Heart right ventricle (tissue), 16 donors: ENCODE measurements at places on chromosomes 6 and 20. TPM values are rescaled to one million over a fixed set of nuclear protein-coding genes. Genes with fewer than 3 reads are reported as not detected.

- DNase-seq: no peak
These were observed 63.8 kb upstream of the EEF1E1 start for GRCh38 chr6:8166156-8166555.

GRCh38 chr6:41673704-41674000 is 35.4 kb downstream of the MDFI start:
- DNase-seq: no peak

DNA sequence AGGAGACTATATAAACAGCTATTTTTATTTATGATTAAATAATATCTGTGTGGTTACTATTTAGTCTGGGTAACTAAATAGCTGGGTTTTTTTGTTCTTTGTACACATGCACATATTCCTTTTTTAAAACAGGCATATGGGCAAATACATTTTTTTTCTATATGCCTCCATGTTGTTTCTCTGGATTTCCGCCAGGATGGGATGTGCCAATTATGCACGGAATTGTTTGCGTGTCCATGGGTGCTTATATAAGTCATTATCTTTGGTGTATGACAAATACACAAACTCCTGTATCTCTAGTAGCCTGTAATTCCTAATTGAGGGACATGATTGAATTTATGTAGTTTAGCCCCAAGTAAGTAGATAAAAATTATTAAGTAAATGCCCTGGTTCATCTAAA is 226.9 kb downstream of the BCKDHB start:
- no peak for DNase-seq

Gene EYS
- polyA plus RNA-seq: not detected

GRCh38 chr6:15656145-15656544 is 6.7 kb downstream of the DTNBP1 start:
- DNase-seq: no peak

- DNase-seq: no peak
These were observed 13.1 kb upstream of the TRIB3 start for GRCh38 chr20:367486-367887.

Gene KCNG1
- polyA plus RNA-seq: 0.99 TPM

Gene MAP3K4
- polyA plus RNA-seq: 10.5 TPM

GRCh38 chr6:14520029-14520428 is 402.5 kb downstream of the CD83 start:
- DNase-seq: no peak

DNA sequence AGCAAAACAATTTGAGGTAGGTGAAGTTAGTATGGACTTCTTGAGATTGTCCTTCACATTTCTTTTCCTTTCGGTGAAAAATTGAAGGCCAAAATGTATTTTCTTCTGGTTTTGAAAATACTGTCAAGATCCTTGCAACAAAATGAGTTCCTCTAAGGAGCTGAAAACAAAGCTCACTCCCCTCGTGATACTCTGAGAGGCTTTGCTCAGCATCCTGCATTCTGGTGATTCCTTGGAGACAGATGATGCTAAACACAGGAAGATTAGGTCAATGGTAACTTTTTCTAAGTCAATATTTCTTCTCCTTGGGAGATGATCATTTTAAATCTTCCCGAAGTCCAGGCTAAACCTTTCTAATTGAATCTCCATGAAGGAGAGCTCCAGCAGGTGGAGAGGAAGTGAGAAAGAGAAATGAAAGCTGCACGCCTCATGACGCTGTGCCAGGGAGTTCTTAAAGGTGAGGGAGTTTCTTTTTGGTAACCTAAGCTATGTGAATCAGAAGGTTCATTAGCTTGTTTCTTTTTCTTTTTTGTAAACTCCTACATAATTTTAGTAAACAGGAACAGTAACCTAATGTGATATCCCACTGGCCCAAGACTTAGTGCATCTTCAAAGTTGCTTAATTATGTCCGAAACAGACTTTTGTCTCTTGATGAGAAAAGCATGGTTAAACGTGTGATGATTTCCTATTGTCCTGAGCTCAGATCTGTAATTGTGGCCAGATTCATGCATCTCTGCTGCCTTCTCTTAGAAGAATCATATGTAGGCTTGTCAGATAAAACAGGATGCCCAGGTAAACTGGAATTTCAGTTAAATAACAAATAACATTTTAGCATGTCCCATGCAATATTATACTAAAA is 15.0 kb downstream of the ESR1 start:
- DNase-seq: no peak

Gene DNMT3B
- polyA plus RNA-seq: 0.35 TPM

Gene LGSN
- polyA plus RNA-seq: not detected

Gene HTR1B
- not detected for polyA plus RNA-seq

GRCh38 chr6:16183187-16183664 is 54.3 kb downstream of the MYLIP start:
- no peak for DNase-seq

- DNase-seq: no peak
These were observed 481.5 kb upstream of the HSF2 start for GRCh38 chr6:121917834-121918559.

DNA sequence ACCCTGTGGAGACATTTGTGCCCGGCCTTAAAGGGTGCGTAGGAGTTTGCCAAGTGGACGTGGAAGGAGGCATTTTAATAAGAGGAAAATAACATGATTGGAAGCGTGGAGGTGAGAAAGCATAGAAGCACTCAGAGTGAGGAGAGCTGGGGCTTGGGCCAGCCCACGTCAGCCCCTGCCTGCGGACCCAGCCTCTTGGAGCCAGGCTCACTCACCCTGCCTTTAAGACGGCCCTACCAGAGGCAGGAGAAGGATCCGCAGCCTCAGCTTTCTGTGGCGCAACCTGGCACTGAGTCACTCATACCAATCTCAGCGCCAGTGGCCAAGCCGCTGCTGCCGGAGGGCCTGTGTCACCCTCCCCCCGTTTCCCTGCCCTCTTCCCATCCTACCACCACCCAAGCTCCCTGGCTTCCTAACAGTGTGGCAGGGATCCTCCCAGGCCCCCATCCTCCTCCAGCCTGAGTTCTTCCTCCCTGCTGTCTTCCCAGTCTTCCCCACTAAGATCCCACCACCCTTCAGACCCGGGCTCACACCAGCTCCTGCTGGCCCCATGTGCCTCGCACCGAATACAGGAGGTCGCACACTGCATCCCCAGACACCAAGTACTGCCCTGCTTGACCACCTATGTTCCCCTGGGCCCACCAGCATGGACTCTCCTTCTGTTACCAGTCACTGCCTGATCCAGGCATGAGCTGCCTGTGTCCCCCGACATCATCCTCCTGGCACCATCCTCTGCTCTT is 285.2 kb downstream of the UST start:
- DNase-seq: no peak

- no peak for DNase-seq
These were observed 257.3 kb downstream of the ATXN1 start for GRCh38 chr6:16503970-16504415.

Gene ZSCAN9
- 8.4 TPM for polyA plus RNA-seq

Gene RRAGD
- 24.8 TPM for polyA plus RNA-seq

GRCh38 chr6:117446861-117447260 is 21.1 kb upstream of the ROS1 start:
- no peak for DNase-seq

Gene MYL9
- 755 TPM for polyA plus RNA-seq

Gene TCF21
- 8.0 TPM for polyA plus RNA-seq

GRCh38 chr6:142474531-142475289 is 172.9 kb downstream of the ADGRG6 start:
- no peak for DNase-seq

- DNase-seq: no peak
These were observed 97.9 kb downstream of the ZDHHC14 start for GRCh38 chr6:157478926-157479325.

Gene ACTR5
- polyA plus RNA-seq: 4.0 TPM

GRCh38 chr20:50215101-50215690 is 24.6 kb downstream of the CEBPB start:
- DNase-seq: no peak

- DNase-seq: no peak
These were observed 13.5 kb downstream of the PPP1R3G start for GRCh38 chr6:5098501-5099270.

Gene BEND6
- polyA plus RNA-seq: 0.15 TPM

- DNase-seq: no peak
These were observed 293.8 kb downstream of the ZNF217 start for GRCh38 chr20:53299831-53300230.

- no peak for DNase-seq
These were observed 320.3 kb upstream of the DEFB112 start for GRCh38 chr6:50369996-50370395.

DNA sequence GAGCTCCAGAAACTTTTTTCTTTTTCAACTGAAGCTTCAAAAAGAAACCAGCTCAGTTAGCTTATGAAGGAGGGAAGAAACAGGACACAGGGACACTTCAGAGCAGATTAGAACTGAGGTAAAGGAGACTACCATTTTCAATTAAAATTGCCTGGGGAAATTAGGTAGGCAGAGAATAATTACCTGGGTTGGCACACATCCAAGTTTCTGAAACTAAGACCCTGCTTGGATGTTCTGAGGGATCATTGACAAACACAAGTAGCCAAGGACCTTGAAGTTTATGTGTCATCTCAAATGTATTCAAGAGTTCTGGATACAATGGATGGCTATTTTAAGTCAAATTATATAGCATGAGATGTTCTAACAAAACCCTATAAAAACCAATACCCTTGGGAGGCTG is 137.6 kb downstream of the PLCB4 start:
- no peak for DNase-seq

DNA sequence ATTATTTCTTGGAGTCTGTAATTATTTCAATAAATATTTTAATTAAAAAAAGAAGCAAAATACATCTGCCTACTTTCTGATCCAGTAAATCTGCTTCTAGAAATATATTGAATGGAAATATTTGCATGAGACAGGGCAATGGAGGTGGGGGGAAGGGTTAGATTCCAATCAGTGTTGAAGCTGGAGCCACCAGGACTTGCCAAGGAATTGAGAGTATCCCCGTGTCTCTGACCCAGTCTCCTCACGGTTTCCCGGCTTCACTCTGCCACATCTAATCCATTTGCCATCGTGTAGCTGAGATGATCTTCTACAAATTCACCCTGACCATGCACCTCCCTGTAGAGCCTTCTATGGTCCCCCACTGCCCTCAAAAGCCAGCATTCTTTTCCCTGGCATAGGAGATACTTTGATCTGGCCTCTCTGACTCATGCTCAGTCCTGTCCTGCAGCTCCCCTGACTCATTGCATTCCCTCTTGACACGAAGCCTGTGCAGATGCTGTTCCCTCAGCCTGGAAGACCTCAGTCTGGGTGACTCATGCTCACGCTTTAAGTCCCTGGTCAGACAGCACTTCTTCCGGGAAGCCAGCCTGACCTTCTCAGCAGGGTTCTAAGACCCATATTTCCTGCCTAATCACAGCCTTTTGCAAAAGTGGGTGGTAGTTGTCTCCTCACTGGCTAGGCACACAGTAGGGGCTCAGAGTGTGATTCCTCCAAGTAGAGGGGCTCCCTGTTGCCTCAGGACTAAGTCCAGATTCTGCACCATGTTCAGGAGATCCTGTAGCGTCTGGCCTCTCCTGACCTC is 23.0 kb upstream of the FKBP1A start:
- no peak for DNase-seq

Gene NSFL1C
- polyA plus RNA-seq: 46.9 TPM

Gene RSPO4
- polyA plus RNA-seq: not detected

DNA sequence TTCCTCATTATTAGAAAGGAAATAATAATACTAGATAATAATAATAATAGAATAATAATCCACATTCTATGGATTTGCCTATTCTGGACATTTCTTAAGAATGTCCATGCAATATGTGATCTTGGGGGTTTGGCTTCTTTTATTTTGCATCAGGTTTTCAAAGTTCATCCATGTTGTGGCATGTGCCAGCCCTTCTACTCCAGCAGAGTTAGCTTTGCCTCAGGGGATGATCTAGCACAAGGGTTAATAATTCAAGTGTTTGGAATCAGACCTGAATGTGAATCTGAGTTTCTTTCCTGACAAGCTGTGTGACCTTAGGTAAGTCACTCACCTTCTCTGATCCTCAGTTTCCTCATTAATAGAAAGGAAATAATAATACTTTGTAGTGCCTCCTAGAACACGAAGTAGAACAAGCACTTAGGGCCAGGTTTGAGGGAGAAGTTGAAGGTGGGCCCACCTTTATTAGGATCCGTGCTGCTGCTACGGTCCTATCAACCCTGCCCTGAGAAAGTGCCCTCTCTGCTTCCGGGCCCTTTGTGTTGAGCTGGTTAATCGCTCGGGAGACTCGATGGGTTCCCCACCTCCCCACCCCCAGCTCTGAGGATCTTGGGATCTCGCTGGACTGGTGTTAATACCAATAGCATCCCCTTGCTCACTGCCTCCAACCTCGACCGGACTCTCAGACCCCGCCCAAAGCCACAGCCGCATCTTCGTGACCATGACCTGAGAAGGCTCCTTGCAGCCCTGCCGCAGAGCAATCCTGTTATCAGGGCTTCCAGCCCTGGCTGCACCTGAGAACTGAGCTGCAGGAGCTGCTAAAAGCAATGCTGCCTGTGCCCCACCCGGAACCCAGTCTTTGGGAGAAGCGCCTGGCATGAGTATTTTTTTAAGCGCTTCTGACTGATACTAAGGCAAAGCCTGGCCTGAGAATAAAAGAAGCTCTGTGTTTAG is 26.9 kb downstream of the RBM38 start:
- DNase-seq: no peak

GRCh38 chr6:209432-210103 is 82.7 kb upstream of the DUSP22 start:
- DNase-seq: no peak

Gene NNAT
- 0.29 TPM for polyA plus RNA-seq

- DNase-seq: no peak
These were observed 755.7 kb downstream of the HDGFL1 start for GRCh38 chr6:23325065-23325464.

Gene PI16
- polyA plus RNA-seq: 6.3 TPM

DNA sequence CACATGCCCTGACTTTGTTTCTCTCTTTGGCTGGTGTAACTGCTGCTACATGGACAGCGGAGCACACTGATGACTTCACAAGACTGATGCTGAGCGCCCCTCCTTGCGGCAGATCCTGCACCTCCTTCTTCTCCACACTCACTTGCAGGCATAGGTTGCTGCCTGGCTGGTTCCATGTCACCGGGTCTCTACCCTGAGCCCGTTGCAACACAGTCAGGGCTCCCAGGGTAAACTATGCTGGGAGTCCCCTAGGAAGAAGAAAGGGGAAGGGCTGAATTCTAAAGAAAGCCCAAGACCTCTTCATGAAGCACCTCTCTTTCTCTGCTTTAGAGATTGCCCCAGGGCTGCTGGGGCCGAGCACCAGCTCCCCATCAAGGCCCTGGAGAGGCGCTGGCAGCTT is 83.3 kb upstream of the DUSP22 start:
- DNase-seq: no peak

DNA sequence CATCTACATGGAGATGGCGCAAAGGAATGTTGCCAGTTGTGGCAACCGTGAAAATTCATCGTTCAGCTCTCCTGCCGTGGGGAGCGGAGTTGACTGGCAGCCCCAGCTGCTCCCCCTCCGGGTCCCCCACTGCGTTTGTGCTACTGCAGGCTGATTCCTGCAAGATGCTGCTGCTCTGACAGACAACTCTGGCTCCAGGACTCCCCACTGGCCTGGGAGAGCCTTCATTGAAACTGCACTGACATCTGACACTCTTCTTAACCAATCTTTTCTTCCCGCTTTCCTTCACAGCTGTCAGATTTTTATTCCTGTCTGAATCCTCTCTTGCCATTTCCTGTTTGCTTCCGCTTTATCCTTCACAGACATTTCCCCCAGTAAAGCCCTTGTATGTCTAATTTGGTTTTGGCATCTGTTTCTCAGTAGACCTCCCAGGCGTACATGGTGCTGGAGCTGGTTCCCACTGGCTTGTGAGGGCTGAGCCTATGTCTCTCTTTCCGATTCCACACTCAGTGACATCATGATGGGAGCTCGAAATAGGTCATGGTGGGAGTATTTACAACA is 9.5 kb upstream of the ATRN start:
- DNase-seq: no peak
